ENCODE measurements at places on chromosomes 16 and 17.
A peak's percentile ranks its signal among the peaks of the same experiment; 100 is the strongest.

DNA sequence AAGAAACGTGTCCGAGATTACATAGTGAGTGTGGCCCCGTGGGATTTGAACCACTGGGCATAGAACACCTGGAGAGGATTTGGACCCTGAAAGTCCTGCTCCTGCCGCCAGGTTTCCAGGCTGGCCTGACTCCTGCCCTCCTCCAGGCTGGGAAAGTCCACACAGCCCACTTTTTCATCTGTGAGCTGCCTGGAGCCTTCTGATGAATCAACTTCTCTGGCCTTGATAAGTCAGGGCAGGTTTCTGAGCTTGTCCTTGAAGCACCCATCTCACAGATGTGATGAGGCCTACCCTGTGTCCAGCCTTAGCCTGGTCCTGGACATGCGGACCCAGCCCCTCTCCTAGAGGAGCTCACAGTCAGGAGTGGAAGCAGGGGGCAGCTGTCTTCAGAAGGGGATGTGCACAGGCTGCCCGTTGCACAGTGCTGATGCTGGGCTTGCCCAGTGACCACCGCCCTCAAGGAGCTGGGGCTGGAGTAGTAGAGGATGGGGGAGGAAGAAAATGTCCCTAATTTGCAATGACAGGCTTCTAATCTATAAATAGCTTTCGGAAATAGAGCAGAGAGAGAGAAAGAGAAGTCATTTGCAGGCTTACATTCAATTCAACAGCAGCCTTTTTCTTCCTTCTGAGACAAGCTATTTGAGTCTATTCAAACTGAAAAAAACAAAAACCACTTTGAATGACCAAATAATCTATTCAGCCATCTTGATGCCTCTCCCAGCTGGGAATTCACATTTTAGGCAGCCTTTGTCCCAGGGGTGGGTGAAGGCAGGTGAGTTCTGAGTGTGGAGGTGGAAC, 73.5 kb upstream of the DNAJA2 start:
- DNase-seq, result no peak

DNA sequence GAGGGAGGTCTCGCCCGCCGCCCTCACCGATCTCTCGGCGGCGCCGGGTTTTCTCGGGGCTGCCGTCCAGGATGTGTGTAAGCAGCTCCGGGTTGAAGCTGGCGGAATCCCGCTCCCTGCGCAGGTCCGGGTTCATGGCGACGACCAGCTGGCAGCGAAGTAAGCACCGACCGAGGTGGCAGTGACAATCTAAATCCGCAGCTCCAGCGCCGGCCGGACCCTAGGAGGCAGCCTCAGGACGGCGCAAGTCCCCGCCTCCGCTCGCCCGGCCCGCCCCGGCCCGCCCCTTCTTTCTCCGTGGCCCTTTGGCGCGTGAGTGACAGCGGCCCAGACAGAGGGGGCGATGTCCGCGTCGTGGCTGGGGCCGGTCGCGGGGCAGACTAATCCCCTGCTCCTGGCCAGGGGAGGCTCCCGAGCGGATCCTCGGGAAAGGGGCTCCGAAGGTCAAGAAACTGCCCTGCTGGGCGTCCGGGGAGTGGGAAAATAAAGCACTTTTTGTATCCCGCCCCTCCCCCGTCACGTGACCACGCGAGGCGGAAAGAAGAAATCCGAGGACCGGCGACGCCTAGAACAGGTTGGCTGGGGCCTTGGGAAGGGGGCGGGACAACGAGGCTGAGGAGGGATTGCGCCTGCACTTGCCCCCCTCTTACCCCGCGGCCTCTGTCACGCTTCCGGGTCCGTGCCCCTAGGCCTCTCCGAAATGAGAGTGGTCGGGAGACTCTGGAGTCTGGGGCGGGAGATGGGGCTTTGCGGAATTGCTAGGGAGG, at the start of the genes ACOX1 and TEN1:
Gene ACOX1, minus strand, starts transcription at position 229 of the 767 bp plus-strand sequence. Its CDS starts 93 bp downstream, at position 136.
Gene TEN1, plus strand, starts transcription at position 303 of the 767 bp plus-strand sequence. CDS start 6,953 bp downstream, outside the sequence.
- DNase-seq, result peak; percentile 98

DNA sequence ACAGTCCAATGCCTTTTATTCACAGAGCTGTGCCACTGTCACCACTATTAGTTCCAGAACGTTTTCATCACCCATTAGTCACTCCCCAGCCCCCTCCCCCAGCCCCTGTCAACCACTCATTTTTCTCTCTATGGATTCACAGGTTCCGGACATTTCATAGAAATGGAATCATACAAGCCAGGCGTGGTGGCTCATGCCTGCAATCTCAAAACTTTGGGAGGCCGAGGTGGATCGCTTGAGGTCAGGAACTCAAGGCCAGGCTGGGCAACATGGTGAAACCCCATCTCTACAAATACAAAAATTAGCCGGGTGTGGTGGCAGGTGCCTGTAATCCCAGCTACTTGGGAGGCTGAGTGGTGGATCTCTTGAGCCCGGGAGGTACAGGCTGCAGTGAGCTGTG, 759 bp upstream of the PAM16 start:
- no peak for DNase-seq

DNA sequence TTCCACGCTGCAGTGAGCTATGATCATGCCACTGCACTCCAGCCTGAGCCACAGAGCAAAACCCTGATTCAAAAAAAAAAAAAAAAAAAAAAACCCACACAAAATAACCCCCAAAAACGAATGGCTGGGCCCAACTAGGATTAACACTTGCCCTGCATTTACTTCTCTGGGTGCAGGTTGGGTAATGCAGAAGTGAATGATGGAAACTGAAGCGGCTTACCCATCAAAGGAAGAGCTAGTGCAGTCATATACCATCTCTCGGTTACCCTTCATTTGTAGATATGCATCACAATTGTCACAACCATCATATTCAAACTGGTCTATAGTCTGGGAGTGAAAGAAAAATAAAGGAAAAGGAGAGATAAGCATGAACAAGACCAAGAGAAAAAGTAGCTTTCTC, 819 bp downstream of the SUPT4H1 start:
- no peak for DNase-seq

GRCh38 chr16:17409894-17410293, 60.9 kb downstream of the XYLT1 start:
- no peak for DNase-seq

GRCh38 chr17:73188011-73188410, 4.8 kb upstream of the COG1 start:
- DNase-seq, result no peak

- DNase-seq, result no peak
Observed at GRCh38 chr16:81239367-81240121, 1.1 kb downstream of the BCO1 start.

- no peak for DNase-seq
Observed at GRCh38 chr17:59825533-59826322, 67.0 kb downstream of the TUBD1 start.

DNA sequence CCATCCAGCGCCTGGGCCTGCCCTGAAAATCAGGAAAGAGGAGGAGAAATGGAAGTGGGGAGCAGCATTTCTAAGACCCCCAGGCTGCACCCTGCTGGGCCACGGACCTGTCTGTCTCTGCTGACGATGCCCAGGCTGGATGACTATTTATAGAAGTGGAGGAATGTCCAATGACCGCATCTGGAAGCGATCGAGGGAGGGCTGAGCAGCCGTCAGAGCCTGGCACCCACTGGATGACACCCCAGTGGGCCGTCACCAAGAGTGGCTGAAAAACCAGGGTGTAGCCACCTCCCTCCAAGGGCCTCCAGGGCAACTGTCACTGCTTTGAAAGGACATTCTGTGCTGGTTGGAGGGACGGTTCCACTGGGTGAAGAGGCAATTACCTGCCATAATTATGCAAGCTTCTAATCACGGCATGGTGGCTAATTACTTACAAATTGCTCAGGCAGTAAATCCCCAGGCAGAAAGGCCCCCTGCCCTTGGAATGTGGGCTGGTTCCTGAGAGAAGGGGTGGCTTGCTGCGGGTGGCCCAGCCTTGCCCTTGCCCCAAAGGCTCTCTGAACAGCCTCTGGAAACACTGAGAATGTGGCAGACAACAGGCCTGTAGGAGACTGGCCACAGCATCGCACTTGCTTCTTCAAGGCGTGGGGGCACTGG, 332.1 kb downstream of the C16orf95 start:
- no peak for DNase-seq

GRCh38 chr16:2514333-2515179, 804 bp downstream of the ATP6V0C start:
- DNase-seq, result no peak

DNA sequence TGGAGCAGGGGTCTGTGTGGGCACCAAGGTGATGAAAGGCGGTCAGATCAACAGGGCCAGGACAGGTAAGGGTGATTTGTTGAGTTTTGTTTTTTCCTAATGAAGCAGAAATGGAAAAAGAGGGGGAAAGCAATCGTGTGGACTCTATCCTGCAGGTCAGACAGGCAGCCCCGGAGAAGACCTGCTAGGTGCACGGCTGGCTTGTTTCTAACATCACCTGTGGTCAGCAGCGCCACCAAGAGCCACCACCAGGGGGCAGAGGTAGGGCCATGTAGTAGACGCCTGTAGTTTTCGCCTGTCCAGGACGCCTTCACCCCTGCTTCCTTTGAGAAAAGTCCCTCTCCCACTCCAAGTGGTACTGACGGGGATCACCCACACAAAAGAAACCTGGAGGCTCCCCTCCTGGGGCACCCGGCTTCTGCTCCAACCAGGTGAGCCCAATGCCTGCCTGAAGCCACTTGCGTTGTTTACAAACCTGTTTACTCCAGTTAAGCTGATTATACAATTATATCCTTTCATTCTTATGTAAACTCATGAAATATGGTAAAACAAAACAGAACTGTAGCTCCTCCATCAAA, 54.2 kb upstream of the SEC14L1 start:
- peak; percentile 92 for DNase-seq

- DNase-seq, result no peak
Observed at GRCh38 chr17:4090898-4091297, 51.9 kb downstream of the ZZEF1 start.

DNA sequence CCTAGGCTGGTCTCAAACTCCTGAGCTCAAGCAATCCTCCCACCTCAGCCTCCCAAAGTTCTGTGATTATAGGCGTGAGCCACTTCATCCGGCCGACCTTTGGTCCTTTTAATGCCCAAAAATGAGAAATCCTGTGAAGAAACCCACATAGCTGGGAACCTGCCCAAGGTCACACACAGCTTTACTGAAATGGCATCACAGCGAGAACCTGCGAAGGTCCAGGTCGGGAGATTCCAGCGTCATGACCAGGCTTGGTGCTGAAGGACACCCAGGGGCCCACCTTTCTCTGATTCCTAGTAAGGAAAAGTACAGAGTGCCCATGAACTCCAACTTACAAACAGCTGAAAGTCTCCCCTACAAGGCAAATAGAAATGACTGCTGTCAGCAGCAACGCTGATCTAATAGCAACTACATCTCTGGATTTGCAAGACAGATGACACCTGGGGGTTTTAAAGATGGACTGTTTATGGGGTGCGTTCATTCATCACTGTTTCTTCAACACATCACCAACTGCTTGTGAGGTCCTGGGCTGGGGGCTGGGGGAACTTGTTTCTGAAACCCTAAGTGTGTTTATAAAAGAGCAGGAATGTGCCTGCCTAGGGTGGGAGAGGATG, 24.5 kb upstream of the DNAH17 start:
- no peak for DNase-seq

GRCh38 chr17:9330141-9330540, 245.5 kb downstream of the STX8 start:
- no peak for DNase-seq

DNA sequence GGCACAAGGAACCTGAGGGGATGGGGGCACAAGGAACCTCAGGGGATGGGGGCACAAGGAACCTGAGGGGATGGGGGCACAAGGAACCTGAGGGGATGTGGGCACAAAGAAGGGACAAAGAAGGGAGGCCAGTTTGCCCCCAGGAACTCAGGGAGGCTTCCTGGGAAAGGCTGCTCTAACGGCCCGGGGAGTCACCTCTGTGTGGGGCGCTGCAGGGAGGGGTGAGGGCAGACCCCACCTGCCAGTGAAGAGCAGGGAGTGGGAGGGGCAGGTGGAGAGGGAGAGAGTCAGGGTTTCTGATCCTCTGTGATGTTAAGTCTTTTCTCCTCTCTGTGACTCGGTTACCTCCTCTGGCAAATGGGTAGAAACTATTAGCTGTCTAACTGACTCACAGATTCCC, 57.7 kb downstream of the TIMM22 start:
- no peak for DNase-seq

DNA sequence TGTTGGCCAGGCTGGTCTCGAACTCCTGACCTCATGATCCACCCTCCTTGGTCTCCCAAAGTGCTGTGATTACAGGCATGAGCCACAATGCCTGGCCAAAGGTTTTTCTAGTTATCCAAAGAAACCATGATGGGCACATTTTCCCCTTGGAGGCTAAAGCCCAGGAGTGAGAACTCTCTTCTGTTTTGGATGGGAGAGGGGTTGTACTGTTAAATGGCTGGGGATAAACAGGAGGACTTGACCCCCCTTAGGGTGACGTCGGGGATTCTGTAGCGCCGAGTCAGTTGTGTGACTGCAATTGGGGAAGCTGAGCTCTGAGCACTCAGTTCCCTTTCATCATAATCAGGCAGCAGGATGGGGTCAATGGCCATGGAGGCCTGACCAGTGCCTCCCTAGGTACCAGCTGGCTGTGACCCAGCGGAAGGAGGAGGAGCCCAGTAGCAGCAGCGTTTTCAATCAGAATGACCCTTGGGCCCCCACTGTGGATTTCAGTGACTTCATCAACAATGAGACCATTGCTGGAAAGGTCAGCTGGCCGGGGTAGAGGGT, 4.1 kb downstream of the AOC3 start:
- DNase-seq, result no peak

DNA sequence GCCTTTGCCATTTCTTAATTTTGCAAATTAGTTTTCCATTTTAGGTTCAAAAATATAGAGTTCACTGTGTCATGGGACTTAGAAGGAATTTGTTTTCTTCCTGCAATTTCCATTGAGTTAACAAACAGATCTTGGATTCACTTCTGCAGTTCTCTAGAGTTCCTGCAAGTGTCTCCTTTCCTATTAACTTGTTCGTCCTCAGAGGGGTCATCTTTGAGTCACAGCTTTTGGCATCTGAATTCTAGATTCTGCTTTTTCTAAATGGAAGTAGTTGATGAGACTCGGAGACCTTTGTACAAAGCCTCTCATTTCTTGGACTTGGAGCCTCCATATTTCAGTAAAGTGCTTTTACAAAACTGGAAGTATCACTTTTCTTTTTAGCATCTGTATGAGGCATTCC, 323.3 kb downstream of the BCAS3 start:
- no peak for DNase-seq

DNA sequence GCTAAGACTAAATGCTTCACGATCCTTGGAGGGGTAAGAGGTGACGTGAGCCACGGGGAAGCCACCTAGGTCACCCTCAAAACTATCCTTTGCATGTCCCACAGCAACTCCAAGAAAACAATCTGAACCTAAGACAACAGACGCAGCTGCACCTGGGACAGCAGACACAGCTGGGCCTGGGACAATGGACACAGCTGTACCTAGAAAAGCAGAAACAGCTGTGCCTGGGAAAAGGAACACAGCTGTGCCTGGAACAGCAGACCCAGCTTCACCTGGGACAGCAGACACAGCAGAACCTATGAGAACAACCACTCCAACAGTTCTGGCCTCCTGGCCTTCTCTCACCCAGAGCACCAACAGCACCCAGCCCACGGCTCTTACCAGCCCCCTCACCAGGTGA, 11.7 kb upstream of the CD300LD start:
- no peak for DNase-seq

GRCh38 chr17:31568539-31568938, 177.1 kb downstream of the RAB11FIP4 start:
- no peak for DNase-seq

DNA sequence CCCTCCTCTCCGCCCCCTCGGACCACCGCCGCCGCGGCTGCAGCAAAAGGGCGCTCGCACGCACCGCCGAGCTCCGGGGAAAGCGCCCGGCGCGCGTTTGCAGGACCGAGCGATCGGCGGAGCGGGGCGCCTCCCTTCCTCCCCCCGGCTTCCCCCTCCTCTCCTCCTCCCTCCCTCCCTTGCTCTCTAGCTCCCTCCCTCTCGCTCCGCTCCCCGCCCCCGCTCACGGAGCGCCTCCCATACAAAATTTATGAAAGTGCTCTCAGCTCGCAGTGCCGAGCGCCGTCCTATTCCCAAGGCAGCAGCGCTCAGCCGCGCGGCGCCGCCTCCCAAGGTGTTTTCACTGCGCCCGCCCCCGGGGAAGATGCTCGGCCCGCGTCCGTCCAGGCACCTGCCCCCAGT, at the start of gene RTN4RL1:
Gene RTN4RL1, minus strand, starts transcription at position 115 of the 402 bp plus-strand sequence. CDS start 469 bp downstream, outside the sequence.
- peak; percentile 71 for DNase-seq
